Cerebellum (tissue), 4 donors: ENCODE measurements at places on chromosomes 6 and 20. TPM values are rescaled to one million over a fixed set of nuclear protein-coding genes. Genes with fewer than 3 reads are reported as not detected.

DNA sequence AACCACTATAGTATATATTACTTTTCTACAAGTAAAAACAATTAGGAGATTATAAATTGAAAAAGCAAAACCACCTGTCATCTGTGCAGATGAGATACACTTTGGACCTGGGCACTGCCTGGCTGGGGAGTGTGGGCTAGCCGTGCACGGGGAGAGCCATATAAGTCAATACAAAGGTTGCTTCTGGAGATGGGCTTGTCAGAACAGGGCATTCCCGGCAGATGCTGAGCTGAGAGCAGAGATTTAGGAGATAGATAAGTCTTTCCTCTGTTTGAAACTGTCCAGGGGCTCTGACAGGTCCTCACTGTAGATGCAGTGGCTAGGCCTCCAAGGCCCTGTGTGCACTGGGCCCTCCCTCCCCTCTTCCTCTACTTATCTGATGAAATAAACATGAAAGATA is 34.5 kb downstream of the CD164 start:
- DNase-seq, result no peak

GRCh38 chr20:47725248-47725973 is 59.9 kb downstream of the SULF2 start:
- peak; percentile 16 for DNase-seq

GRCh38 chr6:104473021-104473429 is 386.7 kb downstream of the HACE1 start:
- DNase-seq, result peak; percentile 11

AGER gene
- total RNA-seq, result 0.54 TPM

DNA sequence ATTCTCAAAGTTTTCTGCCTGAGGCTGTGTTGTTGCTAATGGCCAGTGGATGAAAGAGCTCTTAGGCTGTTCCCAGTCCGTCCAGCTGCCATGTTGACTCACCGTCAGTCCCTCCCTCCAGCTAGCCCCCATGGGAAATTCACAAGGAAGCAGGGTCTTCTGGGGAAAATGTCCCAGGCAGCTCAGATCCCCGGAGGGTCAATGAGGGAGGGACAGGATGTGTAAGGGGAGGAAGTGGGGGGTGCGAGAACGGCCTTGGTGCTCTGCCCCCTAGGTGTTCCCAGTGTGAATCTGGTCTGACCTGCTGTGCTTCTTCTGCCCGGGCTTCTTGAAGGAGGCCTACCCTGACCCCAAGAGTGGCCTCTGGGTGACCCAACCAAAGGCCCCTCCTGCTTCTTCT is 65.9 kb downstream of the CEBPB start:
- DNase-seq, result no peak

DNA sequence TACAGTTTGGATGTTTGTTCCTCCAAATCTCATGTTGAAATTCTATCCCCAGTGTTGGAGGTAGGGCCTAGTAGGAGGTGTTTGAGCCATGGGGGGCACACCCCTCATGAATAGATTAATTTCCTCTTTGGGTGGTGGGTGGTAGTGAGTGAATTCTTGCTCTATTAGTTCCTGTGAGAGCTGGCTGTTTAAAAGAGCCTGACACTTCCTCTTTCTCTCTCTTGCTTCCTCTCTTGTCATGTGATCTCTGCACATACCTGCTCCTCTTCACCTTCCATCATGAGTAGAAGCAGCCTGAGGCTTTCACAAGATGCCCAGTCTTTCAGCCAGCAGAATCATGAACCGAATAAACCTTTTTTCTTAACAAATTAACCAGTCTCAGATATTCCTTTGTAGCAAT is 340.2 kb upstream of the CHD6 start:
- DNase-seq, result no peak

DNA sequence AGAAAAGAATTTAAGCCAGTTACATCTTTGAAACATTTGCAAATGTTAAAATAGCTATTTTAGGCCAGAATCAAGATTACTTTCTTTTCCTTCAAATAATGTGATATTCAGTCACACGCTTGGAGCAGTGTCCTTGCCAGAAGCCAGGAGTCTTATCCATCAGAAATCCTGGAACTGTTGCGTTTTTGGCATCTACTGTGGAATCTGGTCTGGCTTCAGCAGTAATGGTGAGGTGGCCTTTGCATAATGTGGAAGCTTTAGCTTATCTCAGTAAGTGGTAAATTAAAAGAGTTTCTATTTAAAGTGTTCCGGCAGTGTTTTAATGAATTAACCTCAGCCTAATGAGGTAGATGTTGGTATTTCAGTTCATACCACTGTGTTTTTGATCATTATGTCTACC is 97.6 kb downstream of the FIG4 start:
- peak; percentile 8 for DNase-seq

PCNA gene
- total RNA-seq, result 52.4 TPM

- DNase-seq, result no peak
Observed at GRCh38 chr6:52415917-52416628, 4.1 kb upstream of the EFHC1 start.

GRCh38 chr6:166864333-166864732 is 92.0 kb downstream of the RNASET2 start:
- DNase-seq, result no peak
